Transverse colon (tissue), 4 donors: ENCODE measurements at places on chromosomes 16 and 17. TPM values are rescaled to one million over a fixed set of nuclear protein-coding genes. Genes with fewer than 3 reads are reported as not detected.

- no peaks in the 10 kb centered on the region for H3K27me3 ChIP-seq
- no peaks in the 10 kb centered on the region for H3K36me3 ChIP-seq
- no peak overlapping the region for H3K4me3 ChIP-seq
- H3K27ac ChIP-seq: no peak overlapping the region
Measured at GRCh38 chr17:1808644-1809043, 21.1 kb downstream of the SMYD4 start.

CA4 gene
- 342 TPM for total RNA-seq

GPR179 gene
- total RNA-seq: 0.16 TPM

SLC13A2 gene
- total RNA-seq: not detected

APPBP2 gene
- 10.1 TPM for total RNA-seq

DNA sequence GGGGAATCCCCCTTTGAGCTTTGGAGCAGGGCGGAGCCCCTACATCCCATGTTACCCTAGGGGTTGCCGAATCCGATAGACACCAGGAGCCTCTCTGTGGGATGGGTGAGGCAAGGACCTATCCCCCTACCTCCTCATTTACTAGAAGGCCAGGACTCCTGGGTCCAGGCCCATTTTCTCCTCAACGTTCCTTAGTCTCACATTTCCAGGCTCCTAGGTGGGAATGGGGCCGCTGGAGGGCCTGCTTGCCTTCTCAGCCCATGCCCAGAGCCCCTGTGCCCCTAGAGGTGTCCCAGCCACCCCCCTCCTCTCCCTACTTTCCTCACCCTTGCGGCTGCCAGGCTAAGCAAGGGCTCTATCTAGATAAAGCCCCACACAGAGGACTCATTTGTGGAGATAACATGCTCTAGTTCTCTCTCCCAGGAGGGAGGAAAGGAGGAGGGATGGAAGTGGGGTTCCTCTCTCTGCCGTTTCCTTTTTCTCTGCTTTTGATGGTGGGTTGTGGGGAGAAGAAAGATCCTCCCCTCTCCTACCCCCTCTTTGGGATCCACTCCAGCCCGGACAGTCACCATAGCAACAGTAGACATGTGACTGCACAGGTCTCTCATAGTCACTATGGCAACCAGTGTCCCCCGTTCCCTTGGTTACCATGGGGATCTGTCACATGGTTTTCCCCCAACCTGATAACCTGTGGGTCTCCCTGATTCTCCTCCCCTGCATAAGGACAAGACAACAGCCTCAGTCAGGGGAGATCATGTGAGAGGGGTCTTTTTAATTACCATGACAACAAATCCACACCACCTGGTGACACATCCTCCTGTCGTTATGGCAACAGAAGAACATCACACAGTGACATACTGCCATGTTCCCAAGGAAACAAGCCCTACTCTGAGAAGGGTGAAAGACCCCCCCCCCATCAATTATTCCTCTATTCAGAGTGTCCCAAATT lies 5.2 kb downstream of the CACNA1G start:
- no peak overlapping the region for H3K4me3 ChIP-seq
- H3K4me1 ChIP-seq: peaks cover 13% of the 10 kb centered on the region
- no peak overlapping the region for H3K27ac ChIP-seq
- no peak for DNase-seq
- H3K36me3 ChIP-seq: no peaks in the 10 kb centered on the region

C1QTNF8 gene
- not detected for total RNA-seq
